ENCODE measurements at places on chromosomes 3 and 15.

DNA sequence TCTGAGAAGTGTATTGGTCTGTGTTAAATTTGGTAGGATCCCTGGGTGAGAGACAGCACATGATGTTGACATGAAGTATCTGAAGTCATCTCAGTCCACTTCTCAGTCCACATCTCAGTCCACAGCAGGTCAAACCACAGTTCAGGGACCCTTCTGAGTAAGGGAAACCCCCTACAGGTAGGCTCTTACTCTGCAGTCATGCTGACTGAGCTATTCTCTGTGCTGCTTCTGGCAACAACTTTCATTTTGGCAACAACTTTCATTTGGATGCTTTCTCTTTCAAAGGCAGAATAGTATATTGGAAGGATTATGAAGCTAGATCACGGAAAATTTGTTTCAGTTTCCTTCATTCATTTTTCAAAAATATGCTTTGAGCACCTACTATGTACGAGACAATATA lies 178.2 kb upstream of the GOLIM4 start:
- DNase-seq = no peak

DNA sequence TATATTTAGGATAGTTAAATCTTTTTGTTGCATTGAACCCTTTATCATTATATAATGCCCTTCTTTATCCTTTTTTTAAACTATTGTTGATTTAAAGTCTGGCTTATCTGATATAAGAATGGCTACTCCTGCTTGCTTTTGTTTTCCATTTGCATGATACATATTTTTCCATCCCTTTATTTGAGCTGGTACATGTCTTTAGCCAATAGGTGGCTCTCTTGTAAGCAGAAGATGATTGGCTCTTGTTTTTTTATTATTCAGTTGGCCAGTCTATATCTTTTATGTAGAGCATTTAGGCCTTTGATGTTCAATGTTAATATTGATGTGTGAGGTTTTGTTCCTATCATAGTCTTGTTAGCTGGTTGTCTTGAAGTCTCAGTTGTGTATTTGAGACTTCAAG lies 99.5 kb upstream of the MCTP2 start:
- DNase-seq = no peak

GRCh38 chr3:43838877-43839276 lies 148.1 kb downstream of the ABHD5 start:
- no peak for DNase-seq

DNA sequence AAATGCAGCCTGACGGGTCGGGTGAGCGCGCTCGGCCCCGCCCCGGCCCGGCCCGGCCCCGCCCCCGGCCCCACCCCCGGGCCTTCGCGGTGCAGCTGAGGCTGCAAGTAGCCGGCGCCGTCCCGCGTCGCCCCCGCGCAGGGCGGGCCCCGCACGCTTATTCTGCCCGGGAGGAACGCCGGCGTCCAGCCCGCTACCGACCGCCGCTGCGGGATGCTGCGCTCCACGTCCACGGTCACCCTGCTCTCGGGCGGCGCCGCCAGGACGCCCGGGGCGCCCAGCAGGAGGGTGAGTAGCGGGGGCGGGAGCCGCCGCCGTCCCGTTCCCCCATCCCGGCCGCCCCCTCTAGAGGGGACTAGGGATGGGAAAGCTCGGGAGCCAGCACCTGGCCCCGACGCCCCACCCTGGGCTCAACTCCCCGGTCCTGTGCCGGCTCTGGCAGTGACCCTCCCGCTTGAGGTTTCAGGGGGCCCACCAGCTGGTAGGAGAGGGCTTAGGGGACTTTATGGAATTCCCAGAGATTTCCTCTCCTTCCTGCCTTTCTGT lies at the start of gene MYZAP:
Gene MYZAP, plus strand, starts transcription at position 83 of the 546 bp plus-strand sequence. Its CDS starts 131 bp downstream, at position 214.
- DNase-seq = peak; percentile 50

- DNase-seq = no peak
Measured at GRCh38 chr3:134460965-134461364, 24.8 kb downstream of the ANAPC13 start.

GRCh38 chr3:181761906-181762305 lies 50.2 kb downstream of the SOX2 start:
- no peak for DNase-seq

DNA sequence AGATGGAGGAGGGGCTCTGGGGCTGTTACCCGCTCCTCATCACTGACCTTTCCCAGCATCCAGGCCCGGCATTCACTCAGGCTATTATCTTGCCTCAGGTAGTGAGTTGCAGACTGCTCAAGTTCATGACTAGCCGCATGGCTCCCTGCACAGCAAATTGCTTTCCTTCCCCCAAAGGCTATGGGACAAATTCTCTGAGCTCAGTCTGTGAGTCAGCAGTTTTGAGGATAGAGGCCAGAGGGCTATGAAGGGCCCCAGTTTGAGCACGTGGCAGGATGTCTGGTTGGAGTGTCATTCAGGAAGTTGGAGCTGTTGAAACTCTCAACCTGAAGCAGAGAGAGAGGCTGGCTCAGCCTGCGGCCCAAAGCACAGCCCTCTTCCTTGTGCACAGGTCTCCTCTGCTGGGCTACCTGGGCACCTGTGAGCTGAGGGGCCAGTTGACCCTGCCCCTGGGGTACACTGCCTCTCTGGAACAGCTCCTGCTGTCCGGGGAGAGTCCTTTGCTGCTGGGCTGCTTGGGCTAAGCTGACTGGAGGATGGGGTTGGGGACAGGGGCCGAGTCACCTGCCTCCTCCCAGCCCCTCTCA lies 7.9 kb downstream of the FAH start:
- DNase-seq = peak; percentile 24

- no peak for DNase-seq
Measured at GRCh38 chr15:89127054-89127702, 38.9 kb downstream of the ABHD2 start.

DNA sequence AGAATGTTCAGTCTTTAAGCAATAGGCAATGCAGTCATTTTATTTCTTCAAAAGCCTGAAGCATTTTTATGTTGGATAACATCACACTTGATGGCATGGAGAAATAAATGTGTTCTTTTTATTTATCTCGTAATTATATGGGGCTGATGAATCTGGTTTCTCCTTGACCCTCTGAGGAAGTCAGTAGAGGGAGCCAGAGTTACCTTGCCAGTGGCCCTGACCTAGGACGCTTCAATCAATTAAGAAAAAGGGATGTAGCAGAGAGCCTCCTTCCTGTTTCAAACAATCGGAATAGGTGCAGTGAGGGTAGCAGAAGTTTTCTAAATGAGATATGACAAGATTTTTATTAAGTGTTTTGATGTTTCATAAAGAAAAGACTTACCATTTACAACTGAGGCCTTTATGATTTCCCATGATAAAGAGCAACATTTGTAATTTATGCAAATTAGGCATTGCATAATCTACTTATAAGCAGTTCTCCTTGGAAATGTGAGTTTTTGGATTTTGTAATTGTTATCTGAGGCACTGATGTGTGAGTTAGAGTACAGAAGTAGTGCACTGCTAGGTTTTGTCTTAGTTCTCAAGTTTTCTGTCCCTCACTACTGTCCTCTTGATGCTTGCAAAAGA lies 129.1 kb downstream of the RAP2B start:
- DNase-seq = no peak

- DNase-seq = no peak
Measured at GRCh38 chr3:141795276-141795675, 32.1 kb downstream of the GRK7 start.

DNA sequence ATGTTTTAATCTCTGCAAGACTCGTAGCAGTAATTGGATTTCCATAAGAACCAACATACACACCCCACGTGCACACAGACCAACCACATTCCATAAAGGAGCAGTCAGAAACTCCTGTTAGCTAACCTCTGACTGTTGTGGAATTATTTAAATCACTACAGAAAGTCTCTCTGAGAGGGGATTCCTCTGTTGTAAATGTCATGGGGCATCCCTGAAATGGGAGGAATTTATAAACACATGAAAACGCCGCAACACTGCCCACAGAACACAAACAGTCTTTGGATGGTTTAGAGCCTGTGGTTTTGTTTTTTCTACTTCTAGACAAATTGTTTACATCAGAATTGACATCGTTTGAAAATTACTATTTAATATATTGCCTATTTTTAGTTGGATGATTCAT lies 740.1 kb upstream of the GRM7 start:
- no peak for DNase-seq

- DNase-seq = no peak
Measured at GRCh38 chr3:43243590-43244587, 42.5 kb upstream of the SNRK start.

DNA sequence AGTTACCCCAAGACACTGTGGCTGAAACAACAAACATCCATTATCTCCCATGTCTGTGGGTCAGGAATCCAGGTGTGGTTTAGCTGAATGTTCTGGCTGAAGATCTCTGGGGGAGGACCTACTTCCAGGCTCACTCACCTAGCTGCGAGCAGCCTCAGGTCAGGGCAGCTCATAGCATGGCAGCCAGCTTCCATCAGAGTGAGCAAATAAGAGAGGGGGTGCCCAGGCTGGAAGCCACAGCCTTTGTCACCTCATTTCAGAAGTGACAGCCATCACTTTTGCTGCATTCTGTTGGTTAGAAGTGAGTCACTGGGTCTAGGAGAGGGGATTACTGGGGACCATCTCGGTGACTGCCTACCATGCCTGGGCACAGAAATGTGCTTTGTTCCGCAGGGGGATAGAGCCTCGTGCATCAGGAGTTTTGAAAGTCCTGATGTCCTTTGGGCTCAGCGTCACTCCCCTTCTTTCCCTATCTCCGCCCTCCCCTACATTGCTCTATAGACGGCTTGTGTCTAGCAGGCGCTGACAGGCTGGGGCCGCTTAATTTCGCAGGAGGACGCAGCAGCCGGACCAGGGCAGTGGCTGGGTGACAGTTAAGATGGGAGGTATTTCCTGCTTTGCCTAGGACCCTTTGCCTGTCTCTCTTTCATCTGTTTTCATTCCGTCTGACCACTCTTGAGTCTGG lies 25.4 kb downstream of the TGM4 start:
- DNase-seq = no peak

- no peak for DNase-seq
Measured at GRCh38 chr3:10357095-10357494, 36.2 kb upstream of the SEC13 start.

- DNase-seq = no peak
Measured at GRCh38 chr3:127565711-127566110, 24.8 kb downstream of the TPRA1 start.

DNA sequence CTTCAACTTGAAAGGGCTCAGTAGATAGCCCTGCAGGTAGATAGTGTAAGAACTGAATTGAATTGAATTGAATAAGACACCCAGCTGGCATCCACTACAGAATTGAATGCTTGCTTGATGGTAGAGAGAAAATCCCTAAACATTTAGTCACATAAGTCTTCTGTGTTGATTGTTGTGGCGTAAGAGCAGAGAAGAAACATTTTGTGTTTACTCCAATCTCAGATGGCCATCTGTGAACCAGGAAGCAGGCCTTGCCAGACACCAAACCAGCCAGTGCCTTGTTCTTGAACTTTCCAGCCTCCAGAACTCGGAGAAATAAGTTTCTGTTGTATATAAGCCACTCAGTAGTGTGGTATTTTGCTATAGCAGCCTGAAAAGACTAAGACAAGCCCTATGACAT lies 43.6 kb downstream of the SST start:
- DNase-seq = no peak

DNA sequence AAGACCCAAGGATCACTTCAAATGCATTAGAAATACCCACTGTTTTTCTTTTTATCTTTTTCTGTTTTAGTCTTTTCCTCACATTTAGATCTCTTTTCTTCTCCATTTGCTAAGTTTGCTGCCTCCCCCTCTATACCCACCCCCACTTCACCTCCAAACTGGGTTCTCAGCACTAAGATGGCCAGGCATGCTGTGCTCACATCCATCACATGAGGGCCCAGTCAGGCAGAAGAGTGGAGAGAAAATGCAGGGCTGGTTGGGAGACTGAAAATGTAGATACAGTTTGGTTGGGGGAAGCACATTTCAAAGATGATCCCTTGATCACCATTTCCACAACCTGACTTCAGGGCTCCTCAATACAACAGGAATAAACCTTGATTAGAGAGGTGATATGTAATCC lies 8.7 kb downstream of the GAP43 start:
- no peak for DNase-seq

- no peak for DNase-seq
Measured at GRCh38 chr3:149964291-149964690, 6.4 kb downstream of the PFN2 start.

- DNase-seq = no peak
Measured at GRCh38 chr3:33425453-33425852, 14.8 kb downstream of the UBP1 start.

GRCh38 chr3:197339841-197340520 lies 41.6 kb upstream of the DLG1 start:
- DNase-seq = peak; percentile 69

- DNase-seq = no peak
Measured at GRCh38 chr15:59236394-59236793, 29.8 kb downstream of the LDHAL6B start.

Measured in H54 (cell line).